Mammary microvascular endothelial cell (primary cell): ENCODE measurements at places on chromosomes 16 and 17. TPM values are rescaled to one million over a fixed set of nuclear protein-coding genes. Genes with fewer than 3 reads are reported as not detected.

The ABCC6 gene
- not detected in 2 replicates for total RNA-seq

The SLC12A3 gene
- total RNA-seq = 0.20 TPM in 1 of 2 replicates, not detected in the other

The BICDL2 gene
- total RNA-seq = not detected in 2 replicates

The NAA60 gene
- total RNA-seq = 19.7 and 55.0 TPM in 2 replicates

The EFNB3 gene
- total RNA-seq = 0.10 and 0.13 TPM in 2 replicates

The TBC1D28 gene
- total RNA-seq = not detected in 2 replicates

The PLXDC1 gene
- not detected in 2 replicates for total RNA-seq

The ADAD2 gene
- total RNA-seq = not detected in 2 replicates

The QPRT gene
- not detected in 2 replicates for total RNA-seq

The KRT39 gene
- not detected in 2 replicates for total RNA-seq
